Type B pancreatic cell (in vitro differentiated cells): ENCODE measurements at places on chromosomes 13 and 19. TPM values are rescaled to one million over a fixed set of nuclear protein-coding genes. Genes with fewer than 3 reads are reported as not detected.

FXYD3 gene
- total RNA-seq, result 77.5 and 157 TPM in 2 replicates

MADCAM1 gene
- 0.74 and 2.7 TPM in 2 replicates for total RNA-seq

SIGLEC8 gene
- total RNA-seq, result not detected in 2 replicates

TEX101 gene
- total RNA-seq, result not detected in 2 replicates

CGB3 gene
- total RNA-seq, result 6.1 TPM in 1 of 2 replicates, not detected in the other

ZNF723 gene
- not detected in 2 replicates for total RNA-seq

FCER2 gene
- total RNA-seq, result not detected in 2 replicates

DNA sequence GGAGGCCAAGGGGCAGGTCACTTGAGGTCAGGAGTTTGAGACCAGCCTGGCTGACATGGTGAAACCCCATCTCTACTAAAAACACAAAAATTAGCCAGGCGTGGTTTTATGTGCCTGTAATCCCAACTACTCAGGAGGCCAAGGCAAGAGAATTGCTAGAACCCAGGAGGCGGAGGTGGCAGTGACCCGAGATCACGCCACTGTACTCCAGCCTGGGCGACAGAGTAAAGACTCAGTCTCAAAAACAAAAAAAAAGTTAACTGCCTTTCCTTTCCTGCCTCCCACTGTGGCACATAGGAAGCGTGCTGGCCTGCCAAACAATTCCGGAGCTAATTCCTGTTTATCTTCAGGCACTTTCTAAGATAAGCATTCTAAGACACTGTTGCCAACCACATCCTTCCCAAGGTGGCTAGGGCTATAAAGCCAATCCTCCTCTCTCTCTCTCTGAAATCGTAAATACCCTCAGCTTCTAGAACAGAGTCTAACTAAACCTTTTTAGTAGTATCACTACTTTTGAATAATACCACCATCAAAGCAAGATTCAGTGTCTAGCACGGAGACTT lies 21.6 kb downstream of the SLC25A30 start:
- DNase-seq, result no peak

DNA sequence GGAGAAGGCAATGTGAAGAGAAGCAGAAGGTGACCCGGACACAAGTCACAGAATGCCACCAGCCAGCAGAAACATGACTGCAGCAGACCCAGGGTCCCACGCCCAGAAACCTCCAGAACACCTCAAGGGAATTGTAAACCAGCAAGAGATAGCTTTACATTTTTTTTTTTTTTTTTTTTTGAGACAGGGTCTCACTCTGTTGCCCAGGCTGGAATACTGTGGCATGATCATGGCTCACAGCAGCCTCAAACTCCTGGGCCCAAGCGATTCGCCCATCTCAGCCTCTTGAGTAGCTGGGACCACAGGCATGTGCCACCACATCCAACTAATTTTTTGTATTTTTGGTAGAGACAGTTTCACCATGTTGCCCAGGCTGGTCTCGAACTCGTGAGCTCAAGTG lies 10.5 kb upstream of the CEACAM20 start:
- DNase-seq, result no peak

GRCh38 chr19:16594131-16594586 lies 21.9 kb upstream of the SLC35E1 start:
- no peak for DNase-seq

DNA sequence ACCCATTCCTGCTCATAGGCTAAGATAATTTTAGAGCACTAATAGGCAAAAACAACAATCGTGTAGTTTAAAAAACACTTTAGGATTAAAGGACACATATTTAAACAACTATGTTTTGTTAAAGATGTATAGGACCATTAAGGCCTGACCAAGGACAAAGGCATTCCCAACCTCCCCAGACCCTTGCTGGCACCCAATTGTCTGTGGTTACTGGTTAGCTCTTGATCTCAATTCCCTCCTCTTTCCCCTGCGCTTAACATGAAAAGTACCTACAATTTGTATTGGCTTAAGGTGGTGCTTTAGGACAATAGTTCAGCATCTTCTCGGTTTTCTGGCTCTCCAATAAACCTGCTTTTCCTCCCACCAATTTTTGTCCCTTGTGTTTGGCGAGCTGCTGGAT lies 51.0 kb downstream of the TEX26 start:
- no peak for DNase-seq

DNA sequence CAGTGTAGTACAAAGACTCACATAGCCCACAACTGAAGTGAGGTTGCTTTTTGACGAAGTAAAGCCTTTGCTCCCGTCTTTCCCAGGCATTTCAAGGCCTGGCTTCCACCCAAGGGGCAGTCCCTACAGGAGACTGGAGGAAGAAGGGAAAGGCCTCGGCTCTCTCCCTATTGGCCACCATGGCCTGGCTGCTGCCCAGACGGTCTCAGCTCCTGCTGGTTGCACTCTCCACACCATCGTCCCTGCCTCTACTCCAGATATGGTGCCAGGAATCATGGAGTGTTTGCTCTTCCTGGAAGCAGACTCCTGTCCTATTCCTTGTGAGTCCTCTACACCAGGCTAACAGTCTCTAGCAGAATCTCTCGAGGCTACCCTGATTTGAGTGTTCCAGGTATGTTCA lies 124.1 kb upstream of the UQCRFS1 start:
- no peak for DNase-seq

GRCh38 chr13:92947770-92948434 lies 278.7 kb upstream of the GPC6 start:
- DNase-seq, result no peak

- DNase-seq, result no peak
Observed at GRCh38 chr13:100022798-100023197, 41.2 kb downstream of the ZIC2 start.
